Endothelial cell of umbilical vein (primary cell): ENCODE measurements at places on chromosomes 12 and 14.
A peak's percentile ranks its signal among the peaks of the same experiment; 100 is the strongest.

- no peaks in the 10 kb centered on the region for H3K36me3 ChIP-seq
- no peak overlapping the region for H3K27ac ChIP-seq
Observed at GRCh38 chr14:71181215-71182003, 274.1 kb downstream of the PCNX1 start.

GRCh38 chr14:31893221-31893757 lies 183.8 kb upstream of the ARHGAP5 start:
- H3K27ac ChIP-seq = no peak overlapping the region
- peaks cover 14% of the 10 kb centered on the region for H3K4me1 ChIP-seq
- no peaks in the 10 kb centered on the region for H3K36me3 ChIP-seq
- DNase-seq = peak; percentile 74
- H3K27me3 ChIP-seq = no peaks in the 10 kb centered on the region

GRCh38 chr12:28025821-28026505 lies 53.4 kb upstream of the PTHLH start:
- H3K27ac ChIP-seq = no peak overlapping the region
- no peaks in the 10 kb centered on the region for H3K36me3 ChIP-seq
- H3K27me3 ChIP-seq = no peaks in the 10 kb centered on the region
- H3K4me1 ChIP-seq = peaks cover 10% of the 10 kb centered on the region
- no peak overlapping the region for H3K4me3 ChIP-seq

DNA sequence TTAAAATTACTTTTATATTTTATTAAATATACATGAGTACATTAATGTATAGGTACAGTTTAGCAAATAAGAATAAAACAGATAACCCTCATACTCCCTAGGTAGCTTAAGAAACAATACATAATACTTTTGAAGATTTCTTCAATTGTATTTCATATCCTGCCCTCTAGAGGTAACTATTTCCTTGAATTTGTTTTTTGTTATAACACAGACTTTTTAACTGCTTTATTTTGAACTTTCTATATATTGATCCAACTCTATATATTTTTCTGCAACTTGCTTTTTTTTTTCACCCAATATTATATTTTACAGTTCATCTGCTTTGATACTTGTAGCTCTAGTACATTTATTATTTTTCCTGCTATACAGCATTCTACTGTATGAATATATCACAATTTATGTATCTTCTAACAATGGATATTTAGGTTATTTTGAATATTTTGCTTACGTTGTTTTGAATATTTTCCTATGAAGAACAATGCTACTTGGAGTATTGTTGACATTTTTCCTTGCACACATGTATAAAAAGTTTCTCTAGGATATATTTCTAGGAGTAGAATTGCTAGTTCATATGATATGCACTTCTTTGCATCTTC lies 72.8 kb upstream of the ABCD2 start:
- peak; percentile 5 for DNase-seq
- H3K4me3 ChIP-seq = no peak overlapping the region
- H3K27ac ChIP-seq = no peak overlapping the region

DNA sequence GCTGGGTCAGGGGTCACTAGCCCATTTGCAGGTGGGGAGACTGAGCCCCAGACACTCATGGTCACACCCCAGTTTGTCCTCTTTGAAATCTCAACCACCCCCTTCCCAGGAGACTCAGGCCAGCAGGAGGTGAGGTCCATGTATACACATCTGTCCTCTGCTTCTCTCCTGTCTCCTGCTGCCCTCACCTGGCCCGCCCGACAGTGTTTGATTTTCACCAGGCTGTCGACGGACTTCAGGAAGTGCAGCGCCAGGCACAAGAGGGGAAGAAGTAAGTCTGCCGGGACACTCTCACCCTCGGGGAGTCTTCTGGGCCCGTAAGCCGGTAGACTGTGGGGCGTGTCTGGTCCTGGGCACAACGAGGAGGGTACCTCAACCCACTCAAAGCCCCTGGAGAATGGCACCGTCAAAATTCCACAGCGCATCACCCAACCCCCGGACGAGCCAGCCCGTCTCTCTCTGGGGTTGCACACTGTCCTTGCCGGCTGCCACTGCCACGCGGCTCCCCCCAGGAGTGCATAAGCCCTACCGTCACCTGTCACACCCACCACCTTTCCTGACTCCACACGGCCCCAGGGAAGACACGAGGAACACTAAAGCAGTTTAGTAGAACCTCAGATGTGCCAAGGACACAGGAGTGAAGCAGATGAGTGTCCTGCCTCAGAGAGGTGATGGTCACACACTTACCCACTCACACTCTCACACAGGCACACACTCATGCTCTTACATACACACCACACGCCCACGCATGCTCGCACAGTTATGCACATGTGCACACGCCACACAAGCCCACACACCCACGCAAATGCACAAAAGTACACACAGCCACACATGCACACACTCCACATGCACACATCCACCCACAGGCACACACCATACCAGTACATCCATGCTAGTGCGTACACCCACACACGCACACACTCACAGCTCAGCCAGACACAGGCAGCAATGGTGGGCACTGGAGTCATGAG lies 13.1 kb upstream of the SIVA1 start:
- H3K4me3 ChIP-seq = no peak overlapping the region
- no peaks in the 10 kb centered on the region for H3K36me3 ChIP-seq
- no peak for DNase-seq
- H3K27ac ChIP-seq = no peak overlapping the region

DNA sequence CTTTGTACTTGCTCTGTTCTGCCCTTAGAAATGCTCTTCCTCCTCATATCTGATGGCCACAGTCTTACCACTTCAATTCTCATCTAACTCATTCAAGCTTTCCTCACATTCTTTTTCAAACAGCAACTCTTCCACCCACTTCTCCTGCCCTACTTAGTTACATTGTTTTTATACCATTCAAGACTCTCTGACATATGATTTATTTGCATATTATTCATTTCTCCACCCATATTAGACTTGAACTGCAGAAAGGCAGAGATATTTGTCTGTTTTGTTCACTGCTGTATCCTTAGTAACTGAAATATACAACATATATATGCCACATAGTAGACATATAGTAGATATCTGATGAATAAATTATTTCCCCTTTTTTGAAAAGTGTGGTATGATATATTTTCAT lies 95.5 kb upstream of the DCN start:
- peaks cover 2% of the 10 kb centered on the region for H3K4me1 ChIP-seq
- no peaks in the 10 kb centered on the region for H3K36me3 ChIP-seq
- H3K27ac ChIP-seq = no peak overlapping the region
- no peak for DNase-seq
- no peaks in the 10 kb centered on the region for H3K27me3 ChIP-seq

GRCh38 chr14:29111554-29111953 lies 345.0 kb downstream of the FOXG1 start:
- peak; percentile 10 for DNase-seq
- no peaks in the 10 kb centered on the region for H3K36me3 ChIP-seq
- no peaks in the 10 kb centered on the region for H3K4me1 ChIP-seq

DNA sequence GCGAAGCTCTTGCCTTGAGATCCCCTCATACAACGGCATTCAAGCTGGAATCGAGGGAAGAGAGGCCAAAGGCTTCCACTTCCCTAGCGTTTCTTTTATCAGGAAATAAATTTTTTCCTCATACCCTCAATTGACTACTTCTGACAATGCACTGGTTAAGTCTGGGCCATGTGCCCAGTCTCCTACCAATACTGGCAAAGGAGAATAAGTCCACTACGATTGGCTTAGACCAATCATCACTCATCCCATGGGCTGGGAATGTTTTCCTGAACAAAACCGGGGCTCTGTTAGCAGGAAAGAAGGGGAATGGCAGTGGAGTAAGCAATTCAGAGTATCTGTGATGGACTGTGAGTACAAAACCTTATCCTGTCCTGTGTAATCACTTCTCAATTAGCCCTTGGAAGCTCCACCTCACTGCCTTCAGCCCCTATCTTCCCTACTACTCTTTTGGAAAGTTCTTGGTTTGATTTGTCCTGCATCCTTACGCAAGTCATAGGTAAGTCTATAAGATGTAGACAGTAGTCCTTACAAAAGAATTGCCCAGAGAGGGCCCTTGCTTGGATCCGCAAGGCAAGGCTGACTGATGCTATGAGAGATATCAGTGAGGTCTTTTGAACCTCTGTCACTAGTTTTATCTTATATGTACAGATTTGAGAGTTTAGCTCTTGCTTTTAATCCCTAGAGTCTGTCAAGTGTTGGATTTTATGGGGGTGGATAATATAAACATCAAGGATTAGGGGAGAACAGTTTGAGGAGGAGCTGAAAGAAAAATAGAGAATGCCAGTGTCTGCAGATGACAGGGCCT lies 36.3 kb upstream of the CDK17 start:
- DNase-seq = peak; percentile 92
- peaks cover under 1% of the 10 kb centered on the region for H3K36me3 ChIP-seq
- H3K27ac ChIP-seq = peak overlapping the region; percentile 95
- H3K4me1 ChIP-seq = peaks cover 29% of the 10 kb centered on the region
- peak overlapping the region; percentile 97 for H3K4me3 ChIP-seq
- no peaks in the 10 kb centered on the region for H3K27me3 ChIP-seq

GRCh38 chr14:22613106-22613695 lies 15.1 kb downstream of the ABHD4 start:
- H3K27ac ChIP-seq = peak overlapping the region; percentile 91
- no peaks in the 10 kb centered on the region for H3K27me3 ChIP-seq
- peak; percentile 34 for DNase-seq
- peaks cover 20% of the 10 kb centered on the region for H3K4me1 ChIP-seq

GRCh38 chr12:118010903-118011302 lies 5.6 kb upstream of the RFC5 start:
- H3K27ac ChIP-seq = no peak overlapping the region
- no peak for DNase-seq
- peaks cover 4% of the 10 kb centered on the region for H3K27me3 ChIP-seq
- H3K36me3 ChIP-seq = no peaks in the 10 kb centered on the region
- no peaks in the 10 kb centered on the region for H3K4me1 ChIP-seq

DNA sequence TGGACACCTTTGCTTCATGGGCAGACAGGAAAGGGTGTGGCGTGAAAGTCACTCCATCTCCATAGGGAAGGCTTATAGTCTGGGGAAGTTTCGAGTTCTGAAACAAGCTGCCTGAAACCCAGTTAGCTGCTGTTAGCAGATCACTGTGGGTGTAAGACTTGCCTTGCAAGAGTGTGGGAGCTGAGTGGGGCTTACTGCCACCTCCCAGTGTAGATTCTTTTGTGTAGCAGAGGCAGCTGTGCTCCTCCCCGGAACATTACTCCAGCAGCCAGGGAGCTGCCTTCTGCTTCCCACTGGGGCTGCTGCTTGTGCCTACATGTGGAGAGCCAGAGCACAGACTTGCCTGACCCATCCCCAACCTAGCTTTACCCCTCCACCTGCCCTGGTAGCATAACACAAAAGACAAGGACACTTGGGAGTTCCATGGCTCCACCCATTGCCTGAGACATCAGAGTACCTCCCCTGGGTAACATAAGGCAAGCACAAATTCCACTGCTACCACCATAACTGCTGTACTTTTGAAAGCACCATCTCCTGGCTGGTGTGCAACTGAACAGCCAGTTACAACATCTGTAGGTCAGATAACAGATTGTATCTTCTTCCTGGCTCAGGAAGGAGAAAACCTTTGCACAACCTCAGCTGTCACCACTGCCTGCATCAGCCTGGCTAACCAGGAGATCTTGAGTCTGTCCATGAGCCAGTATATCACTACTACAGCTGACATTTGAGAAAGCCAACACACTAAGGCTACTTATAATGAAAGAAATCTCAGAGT lies 69.5 kb downstream of the ADAMTS20 start:
- H3K27ac ChIP-seq = no peak overlapping the region
- no peaks in the 10 kb centered on the region for H3K36me3 ChIP-seq
- no peaks in the 10 kb centered on the region for H3K27me3 ChIP-seq
- H3K4me3 ChIP-seq = no peak overlapping the region
- H3K4me1 ChIP-seq = no peaks in the 10 kb centered on the region

DNA sequence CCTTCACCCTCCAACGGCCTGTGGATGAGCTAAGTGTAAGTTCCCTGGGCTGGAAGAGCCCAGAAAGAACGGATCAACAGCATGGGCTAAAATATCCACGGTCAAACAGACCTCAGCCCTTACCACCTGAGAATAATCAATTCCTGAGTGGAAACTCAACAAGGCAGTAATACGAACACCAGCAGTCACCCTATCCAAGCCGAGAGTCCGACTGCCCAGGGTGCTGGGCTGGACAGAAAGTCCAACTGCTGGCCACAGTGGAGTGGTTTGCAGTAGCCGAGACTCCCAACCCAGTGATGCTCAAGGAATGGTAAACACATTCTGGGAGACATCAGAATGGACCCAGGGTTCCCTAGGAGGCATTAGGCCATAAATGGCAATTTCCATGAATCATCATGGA lies 36.8 kb downstream of the ANO2 start:
- no peak overlapping the region for H3K4me3 ChIP-seq
- no peaks in the 10 kb centered on the region for H3K4me1 ChIP-seq
- no peak for DNase-seq
- H3K27me3 ChIP-seq = no peaks in the 10 kb centered on the region

GRCh38 chr12:21169878-21170472 lies 39.0 kb downstream of the SLCO1B1 start:
- DNase-seq = peak; percentile 64
- no peaks in the 10 kb centered on the region for H3K27me3 ChIP-seq
- H3K4me3 ChIP-seq = no peak overlapping the region
- no peaks in the 10 kb centered on the region for H3K4me1 ChIP-seq

DNA sequence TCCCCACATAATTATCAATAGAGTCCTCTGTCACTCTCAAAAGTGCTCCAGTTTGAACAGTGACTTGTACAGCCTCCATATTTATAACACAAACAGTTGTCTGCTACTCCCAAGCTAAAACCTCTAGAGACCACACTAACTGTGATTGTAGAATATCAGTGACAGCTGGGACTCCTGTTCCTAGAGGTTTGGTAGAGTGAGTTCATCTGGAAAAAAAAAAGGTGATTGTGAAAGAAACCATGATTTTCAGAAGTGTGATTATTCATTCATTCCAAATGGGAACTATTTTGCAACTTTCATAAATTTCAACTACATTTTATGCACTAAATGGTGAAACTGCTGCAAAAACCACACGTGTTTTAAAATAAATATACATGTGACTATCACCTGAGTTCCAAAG lies 128.0 kb upstream of the PLXNC1 start:
- peaks cover 3% of the 10 kb centered on the region for H3K27me3 ChIP-seq
- H3K4me1 ChIP-seq = no peaks in the 10 kb centered on the region
- no peaks in the 10 kb centered on the region for H3K36me3 ChIP-seq
- H3K4me3 ChIP-seq = no peak overlapping the region
